ENCODE measurements at places on chromosomes 5 and 9.

GRCh38 chr9:103991698-103992097, 102.4 kb upstream of the SMC2 start:
- no peak for DNase-seq

- no peak for DNase-seq
Observed at GRCh38 chr5:114430532-114430931, 68.7 kb downstream of the KCNN2 start.

GRCh38 chr5:168667301-168667840, 88.2 kb upstream of the PANK3 start:
- no peak for DNase-seq

GRCh38 chr9:93864032-93864431, 91.1 kb downstream of the BARX1 start:
- no peak for DNase-seq

DNA sequence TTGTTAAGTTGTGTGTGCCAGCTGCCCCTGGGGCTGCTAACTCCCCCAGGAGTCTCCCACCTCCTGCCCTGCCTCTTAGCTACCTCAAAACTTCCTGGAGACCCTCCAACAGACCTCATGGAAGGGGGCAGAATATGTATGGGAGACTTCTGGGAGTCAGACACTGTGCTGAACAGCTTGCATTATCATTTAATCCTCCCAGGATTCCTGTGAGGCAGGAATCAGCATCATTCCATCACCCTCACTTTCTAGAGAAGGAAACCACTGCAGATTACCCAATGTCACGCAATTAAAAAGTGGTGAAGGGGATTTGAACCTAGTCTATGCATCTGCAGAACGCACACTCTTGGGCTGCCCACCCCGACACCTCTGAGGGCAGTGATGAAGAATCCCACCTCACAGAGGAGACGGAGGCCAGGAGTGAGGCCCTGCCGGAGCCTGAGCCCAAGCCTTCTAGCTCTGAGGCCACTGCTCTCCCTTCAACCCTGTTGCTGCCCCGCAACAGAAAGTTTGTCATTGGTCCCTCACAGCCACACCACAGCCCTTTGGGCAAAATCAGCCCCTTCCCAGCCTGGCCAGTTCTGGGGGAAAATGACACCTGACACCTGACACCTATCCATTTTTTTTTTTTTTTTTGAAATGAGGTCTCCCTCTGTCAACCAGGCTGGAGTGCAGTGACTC, 30.3 kb upstream of the IL17B start:
- DNase-seq, result no peak

GRCh38 chr9:94819161-94819687, 92.7 kb downstream of the AOPEP start:
- no peak for DNase-seq
